Smooth muscle cell of trachea (primary cell): ENCODE measurements at places on chromosomes 7 and 10. TPM values are rescaled to one million over a fixed set of nuclear protein-coding genes. Genes with fewer than 3 reads are reported as not detected.

Gene TRIM50
- not detected in 2 replicates for total RNA-seq

Gene LDB3
- total RNA-seq = under 0.01 TPM in 1 of 2 replicates, not detected in the other

Gene PNLIP
- not detected in 2 replicates for total RNA-seq

Gene PDZD7
- total RNA-seq = 1.6 and 2.5 TPM in 2 replicates

Gene WAPL
- total RNA-seq = 36.9 and 47.3 TPM in 2 replicates

Gene HELLS
- total RNA-seq = 5.8 and 62.1 TPM in 2 replicates

Gene NRP1
- total RNA-seq = 370 and 403 TPM in 2 replicates

Gene ZNF800
- 13.7 and 14.7 TPM in 2 replicates for total RNA-seq

Gene UBE2H
- total RNA-seq = 75.9 and 94.1 TPM in 2 replicates
